Frontal cortex (tissue), 4 donors: ENCODE measurements at places on chromosomes 5 and 9.

DNA sequence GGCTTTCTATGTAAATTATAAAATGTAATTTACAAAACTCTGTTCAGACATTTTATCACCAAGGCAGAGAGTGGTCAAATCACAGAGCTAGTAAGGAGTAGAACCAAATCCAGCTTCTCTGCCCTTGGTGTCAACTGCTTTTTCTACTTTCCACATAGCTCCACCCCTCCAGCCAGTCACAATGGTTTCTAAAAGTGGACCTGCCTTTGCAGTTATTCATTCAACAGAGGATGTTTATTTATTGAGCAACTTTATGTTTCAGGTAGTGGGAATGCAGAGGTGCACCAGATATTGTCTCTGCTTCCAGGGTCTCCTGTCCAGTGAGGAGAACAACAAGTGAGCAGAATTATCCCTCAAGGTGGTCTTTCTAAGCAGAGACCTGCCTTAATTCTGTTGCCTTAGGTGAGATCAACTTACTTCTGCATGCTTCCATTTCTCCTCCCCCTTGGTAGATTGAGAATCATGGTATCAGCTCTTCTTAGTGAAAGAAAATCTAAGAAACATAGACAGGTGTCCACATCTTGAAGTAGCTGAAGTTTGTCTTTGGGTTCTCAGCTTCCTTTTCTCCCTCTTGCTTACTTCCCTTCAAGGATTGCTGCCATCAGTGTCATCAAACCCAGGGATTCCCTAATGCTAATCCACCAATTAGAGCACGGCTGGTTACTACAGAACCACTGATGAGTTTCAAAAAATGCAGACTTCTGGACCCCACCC, 17.2 kb upstream of the PDCD1LG2 start:
- DNase-seq: no peak

GRCh38 chr5:154351566-154351965, 94.2 kb upstream of the SAP30L start:
- DNase-seq: no peak

- DNase-seq: no peak
These were observed 71.5 kb upstream of the ERBIN start for GRCh38 chr5:65854925-65855324.

DNA sequence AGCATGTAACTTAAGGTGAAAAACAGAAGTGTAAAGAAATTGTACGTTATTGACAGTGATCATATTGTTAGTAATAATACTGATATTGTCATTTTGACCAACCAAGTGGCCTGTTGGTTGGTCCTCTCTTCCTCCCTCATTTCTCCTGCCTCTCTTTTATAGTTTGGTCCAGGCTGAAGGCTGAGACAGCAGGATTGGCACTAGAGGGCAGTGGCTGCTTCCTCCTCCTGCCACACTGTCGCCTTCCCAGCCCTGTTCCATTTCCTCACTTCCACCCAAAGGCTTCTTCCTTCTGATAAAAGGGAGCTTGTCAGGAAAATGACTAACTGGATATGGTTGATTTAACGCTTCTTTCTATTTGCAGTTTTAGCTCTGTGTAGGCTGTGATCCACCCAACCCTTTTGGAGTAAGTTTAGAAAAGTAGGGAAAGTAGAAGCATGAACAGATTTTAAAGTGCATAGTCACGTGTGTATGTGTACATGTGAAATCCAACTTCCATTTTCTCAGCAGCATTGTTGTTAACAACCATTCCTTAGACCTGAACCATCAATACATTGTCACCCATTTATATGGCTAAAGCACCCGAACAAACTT, 35.6 kb downstream of the PTCD2 start:
- no peak for DNase-seq

DNA sequence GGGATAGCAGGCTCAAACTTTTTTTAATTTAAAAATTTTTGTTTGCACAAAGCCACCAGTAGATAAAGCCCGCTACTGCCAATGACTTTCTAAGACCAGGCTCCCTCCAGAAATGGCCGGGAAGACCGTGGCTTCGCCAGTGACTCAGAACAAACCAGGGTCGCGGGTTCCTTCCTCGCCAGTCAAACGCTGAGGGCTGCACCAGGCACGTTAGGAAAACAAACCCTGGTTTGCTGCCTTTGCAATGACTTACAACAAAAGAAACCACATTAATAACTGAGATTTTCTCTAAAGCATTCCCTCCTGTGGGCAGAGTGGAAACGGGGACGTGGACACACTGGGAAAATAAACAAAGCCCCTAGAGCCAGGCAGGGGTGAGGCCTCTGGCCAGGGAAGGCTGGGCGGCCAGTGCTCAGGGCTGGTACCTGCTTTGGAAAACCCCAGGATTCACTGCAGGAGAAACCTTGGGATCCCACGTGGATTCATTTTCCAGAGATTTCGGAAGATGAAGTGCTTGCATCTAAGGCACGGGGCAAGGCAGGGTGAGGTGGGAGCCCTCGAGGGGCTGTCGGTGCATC, 3.8 kb downstream of the PRRX2 start:
- DNase-seq: no peak

- no peak for DNase-seq
These were observed 87.7 kb downstream of the GALNT10 start for GRCh38 chr5:154278186-154278585.

DNA sequence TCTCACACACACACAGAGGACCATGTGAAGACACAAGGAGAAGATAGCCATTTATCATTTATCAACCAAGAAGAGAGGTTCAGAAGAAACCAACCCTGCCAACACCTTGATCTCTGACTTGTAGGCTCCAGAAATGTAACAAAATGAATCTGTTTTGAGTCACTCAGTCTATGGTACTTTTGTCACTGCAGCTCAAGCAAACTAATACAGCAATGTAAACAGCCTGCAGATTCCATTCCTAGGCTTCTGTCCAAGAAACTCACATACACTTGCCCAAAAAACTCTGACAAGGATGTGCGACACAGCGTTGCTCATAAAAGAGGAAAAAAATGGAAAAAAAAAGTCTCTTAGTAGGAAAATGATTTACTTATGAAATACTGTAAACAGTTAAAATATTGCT, 33.4 kb downstream of the TRIM36 start:
- no peak for DNase-seq

DNA sequence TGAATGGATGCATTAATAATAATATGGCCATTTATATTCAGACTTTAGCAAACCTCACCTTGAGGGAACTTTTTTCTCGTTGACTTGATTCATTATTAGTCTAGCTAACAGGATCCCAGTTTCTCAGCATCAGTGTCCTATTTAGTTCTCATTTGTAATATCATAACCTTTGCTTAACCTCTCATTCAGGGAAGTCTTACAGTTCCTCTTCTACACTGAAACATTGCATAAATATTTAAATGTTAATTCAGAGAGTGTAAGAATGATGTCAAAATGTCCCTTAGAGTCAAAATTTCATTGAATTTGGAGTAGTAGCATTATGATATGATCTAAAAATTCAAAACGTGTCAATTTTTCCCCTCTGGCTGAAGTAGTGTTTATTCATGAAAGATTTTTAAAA, 650.1 kb downstream of the EFNA5 start:
- no peak for DNase-seq

- no peak for DNase-seq
These were observed 149.3 kb upstream of the POU5F2 start for GRCh38 chr5:93890657-93891056.

GRCh38 chr9:125467116-125467740, 205.6 kb downstream of the GAPVD1 start:
- no peak for DNase-seq

- no peak for DNase-seq
These were observed 30.1 kb upstream of the TRIM32 start for GRCh38 chr9:116656977-116657376.

DNA sequence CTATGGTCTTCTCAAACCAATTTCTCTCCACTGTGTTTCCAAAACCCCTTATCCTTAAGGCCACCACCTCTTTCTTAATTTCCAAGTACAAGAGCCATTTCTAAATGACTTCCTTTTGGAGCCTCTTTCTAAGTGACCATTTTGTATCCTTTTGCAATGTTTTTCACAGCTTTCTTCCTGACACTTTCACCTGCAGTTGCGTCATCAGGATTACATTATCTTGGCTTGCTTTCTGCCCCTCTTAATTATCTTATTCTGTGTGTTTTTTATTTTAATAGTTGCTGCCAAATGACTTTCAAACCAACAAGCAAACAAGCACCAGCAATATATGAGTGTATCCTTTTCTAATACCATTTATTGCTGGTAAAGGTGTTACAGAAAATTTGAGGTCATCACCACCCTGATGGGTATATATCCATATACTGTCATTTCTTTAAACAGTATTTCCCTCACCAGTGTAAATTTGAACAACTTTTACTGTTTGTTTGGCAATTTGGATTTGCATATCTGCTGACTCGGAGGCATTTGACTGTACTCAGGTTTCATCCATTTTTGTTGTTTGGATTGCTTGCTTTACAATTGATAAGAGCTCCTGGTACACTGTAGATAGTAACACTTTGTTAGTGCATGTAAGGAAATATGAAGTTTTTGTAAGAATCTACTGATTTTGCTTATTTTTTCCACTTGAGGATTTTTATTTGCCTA, 5.4 kb upstream of the ANXA1 start:
- no peak for DNase-seq
